ENCODE measurements at places on chromosomes 11 and 22.

- DNase-seq = no peak
Measured at GRCh38 chr11:102320188-102320587, 2.9 kb downstream of the BIRC3 start.

GRCh38 chr11:92482492-92483060 is 258.0 kb downstream of the FAT3 start:
- no peak for DNase-seq

GRCh38 chr11:114816791-114817190 is 138.5 kb downstream of the NXPE2 start:
- no peak for DNase-seq

DNA sequence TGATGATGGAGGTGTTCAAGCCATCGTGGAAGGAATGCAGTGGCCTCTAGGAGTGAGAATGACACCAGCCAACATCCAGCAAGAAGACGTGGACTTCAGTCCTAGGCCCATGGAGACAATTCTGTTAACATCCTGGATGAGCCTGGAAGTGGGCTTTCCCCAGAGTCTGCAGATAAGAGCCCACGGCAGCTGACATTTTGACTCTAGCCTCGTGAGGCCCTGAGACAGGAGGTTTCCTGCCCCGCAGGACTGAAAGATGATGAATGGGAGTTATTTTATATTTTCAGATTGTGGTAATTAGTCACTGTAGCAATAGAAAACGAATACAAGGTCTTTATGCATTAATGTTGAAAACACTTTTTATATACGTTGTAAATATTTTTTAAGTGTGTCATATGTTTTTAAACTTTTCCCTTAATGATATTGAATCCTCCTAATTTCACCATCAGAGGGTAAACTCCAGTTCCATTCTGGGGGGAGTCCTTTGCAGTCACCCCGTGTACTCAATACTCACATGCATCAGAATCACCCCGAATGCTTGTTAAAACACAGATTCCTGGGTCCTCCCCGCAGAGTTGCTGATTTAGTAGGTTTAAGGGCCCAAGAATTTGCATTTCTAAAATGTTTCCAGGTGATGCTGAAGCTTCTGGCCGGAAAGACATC is 570 bp upstream of the TPCN2 start:
- DNase-seq = no peak

DNA sequence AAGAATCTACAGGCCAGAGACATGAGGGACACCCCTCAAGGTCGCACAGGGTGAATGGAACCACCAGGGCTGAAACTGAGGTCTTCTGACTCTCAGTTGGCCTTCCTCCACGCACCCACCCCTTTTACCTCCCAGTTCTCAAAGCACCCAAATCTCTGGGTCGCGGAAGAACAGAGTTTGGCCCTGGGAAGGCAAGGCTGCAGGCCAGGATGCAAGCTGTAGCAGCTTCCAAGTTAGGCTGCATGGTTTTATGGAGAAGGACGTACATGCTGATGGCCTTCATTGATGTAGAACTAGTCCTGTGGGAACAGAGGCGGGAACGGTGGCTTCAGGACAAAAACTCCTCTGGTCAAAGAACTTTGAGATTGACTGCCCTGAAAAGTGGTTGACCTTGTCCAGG is 143.5 kb upstream of the B3GAT1 start:
- no peak for DNase-seq

- no peak for DNase-seq
Measured at GRCh38 chr11:8080674-8081590, at the start of gene TUB. Gene TUB (plus strand): TSS chr11:8081211. CDS start chr11:8081511, 300 bp downstream.

DNA sequence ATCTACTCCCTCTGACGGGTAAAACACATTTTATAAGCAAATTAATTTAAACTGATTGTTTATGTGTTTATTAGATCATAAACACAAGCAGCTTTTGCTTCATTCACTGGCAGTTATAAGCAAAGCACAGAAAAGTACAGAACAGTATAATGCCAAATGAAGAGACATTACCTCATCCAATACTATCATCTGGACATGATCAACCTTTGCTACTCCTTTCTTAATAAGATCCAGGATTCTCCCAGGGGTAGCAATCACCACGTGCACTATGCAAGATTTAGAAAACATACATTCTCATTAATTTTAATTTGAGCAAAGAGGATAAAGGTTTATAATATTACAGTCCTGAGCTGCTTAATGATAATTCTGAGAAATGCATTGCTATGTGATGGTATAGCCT is 27.9 kb downstream of the DDX6 start:
- DNase-seq = no peak

- DNase-seq = no peak
Measured at GRCh38 chr11:11082646-11083045, 224.8 kb upstream of the ZBED5 start.

GRCh38 chr11:63884196-63884932 is 32.6 kb downstream of the RCOR2 start:
- DNase-seq = no peak

DNA sequence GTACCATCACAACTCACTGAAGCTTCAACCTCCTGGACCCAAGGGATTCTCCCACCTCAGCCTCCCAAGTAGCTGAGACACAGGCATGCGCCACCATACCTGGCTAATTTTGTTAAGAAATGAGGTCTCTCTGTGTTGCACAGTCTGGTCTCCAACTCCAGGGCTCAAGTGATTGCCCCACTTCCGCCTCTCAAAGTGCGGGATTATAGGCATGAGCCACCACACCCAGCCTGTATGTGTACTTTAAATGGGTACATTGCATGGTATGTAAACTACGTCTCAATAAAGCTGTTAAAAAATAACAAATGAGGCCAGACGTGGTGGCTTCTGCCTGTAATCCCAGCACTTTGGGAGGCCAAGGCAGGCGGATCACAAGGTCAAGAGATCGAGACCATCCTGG is 36.2 kb upstream of the DDX6 start:
- no peak for DNase-seq

All from GF-D8 (cell line).